Hindlimb muscle (tissue), 1 donor: ENCODE measurements at places on chromosomes 11 and 22.

DNA sequence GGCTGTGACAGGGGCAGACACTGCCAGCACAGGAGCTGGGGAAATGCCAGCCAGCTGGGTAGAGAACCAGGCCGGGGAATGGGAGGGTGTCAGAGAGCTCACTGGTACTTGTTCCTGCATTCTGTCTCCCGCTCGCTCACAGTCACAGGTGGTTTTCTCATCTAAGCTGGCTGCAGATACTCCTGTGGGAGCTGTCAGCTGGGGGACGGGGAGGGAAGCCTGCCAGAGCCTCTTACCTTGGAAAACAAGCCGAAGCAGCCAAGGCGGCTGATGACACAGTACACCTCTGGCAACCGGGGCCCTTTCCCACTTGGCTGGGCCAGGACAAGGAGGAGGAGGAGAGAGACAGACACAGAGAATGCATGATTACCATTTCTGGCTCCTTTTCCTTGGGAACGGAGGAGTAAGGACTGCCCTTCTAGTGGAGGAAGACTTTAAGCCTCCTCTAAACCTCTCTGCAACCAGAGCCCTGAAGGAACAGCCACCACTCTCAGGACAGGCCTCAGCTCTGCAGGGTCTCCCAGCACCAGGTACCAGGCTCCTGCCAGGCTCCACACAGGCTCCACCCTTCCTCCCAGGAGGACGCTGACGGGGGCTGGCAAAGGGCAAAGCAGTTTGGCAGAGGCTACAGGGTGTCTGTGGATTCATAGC is 25.1 kb downstream of the RPL27A start:
- peak; percentile 87 for DNase-seq

DNA sequence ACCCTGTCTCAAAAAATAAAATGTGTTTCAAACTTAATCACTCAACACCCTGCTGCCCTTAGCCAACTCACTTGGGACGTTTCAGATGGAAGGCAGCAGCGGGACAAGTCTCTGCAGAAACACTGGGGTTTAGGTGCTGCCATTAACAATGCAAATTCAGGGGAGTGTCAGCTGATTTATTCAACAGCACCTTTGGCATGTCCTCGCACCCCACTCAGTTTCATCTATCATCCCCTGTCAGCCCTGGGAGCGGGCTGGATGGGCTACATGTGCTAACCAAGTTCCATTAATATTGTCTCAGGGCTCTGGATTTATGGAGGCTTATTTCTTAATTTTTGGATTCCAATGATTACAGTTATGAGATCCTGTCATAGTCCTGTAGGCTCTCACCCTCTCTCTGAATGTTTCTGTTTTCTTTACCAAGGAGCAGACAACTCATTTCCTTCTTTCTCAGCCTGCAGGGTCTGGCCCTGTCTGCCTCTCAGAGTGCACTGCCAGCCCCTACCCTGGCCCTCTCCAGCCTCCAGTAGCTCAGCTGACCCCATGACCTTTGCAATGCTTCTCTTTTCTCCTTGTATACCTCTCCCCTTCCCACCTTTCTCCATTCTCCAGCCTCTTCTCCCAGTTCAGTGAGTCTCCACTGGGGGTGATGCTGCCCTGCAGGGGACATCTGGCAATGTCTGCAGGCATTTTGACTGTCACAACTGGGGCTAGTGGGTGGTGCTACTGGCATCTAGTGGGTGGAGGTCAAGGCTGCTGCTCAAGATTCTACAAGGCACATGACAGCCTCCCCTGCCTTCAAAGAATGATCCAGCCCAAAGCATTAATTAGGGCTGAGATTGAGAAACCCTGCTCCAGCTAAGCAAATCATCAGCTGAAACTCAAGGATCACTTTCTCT is 79.0 kb downstream of the APIP start:
- no peak for DNase-seq

- DNase-seq, result no peak
Observed at GRCh38 chr11:61709572-61709971, 29.4 kb downstream of the DAGLA start.

DNA sequence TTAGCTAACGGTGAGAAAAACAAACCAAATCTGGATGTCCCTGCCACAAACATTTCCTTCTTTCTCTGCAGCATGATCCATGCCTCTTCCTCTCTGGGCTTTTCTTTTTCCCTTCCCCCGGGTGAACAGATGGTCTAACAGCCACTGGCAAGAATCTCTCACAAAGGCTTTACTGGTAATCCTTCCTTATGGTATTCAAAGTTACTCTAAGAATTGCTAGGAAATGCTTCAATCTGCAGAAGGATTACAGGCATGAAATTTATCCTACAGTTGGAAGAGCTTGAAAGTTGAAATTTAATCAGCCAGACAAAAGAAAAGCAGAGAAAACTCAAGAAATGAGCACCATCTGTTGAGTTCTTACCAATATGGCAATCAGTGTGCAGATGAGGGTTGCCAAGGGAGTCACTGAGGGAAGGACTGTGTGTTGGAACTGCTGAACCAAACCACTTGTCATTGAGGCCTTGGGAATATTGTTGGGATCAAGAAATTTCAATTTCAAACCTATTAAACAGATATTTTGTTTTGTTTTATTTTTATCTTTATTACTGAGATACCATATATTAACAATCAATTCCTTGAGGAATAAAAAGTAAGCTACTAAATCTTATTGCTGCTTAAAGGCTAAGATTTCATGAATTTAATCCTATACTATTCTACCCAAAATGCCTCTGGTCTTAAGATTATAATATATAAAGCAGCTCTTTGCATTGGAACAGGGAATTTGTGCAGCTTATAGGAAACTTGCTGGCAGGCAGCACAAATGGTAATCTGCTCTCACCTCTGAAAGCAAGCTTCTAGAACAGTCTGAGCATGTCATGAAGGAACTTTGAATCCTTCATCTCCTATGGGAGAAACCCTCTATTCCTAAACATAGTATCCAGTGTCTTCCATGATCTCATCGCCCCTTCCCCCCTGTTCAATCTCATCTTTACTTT is 29.7 kb upstream of the NDUFC2 start:
- DNase-seq, result no peak

GRCh38 chr11:20597680-20598484 is 1.5 kb upstream of the SLC6A5 start:
- DNase-seq, result no peak

DNA sequence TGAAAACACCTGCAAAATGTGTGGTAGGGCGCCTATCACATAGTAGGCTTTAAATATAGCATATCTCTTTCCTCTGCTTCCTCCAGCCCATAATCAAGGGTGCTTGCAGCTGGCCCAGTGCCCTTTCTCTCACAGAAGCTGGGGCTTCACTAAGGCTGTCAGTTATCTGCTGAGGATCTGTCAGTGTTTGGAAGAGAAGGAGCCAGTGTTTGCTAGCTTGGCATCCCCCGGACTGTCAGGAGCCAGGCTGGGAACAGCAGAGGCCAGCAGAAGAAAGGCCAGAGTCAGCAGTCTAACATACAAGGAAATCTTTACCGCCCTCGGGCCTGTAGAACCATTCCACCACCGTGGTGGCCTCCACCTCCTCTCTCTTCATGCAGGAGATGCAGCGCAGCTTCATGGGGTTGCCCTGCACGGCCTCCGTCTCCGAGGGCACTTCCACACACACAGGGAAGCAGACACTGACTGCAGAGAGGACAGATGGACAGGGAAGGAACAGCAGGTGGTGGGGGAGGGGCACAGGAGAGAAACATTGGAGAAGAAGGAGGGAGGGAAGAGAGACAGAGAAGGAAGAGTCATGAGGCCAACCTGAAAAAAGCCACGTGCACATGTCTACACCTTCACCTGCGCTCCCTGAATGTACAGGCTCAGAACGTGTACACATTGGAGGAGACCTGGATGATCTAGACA is 9.0 kb downstream of the SCN3B start:
- DNase-seq, result no peak
